Hippocampal formation (tissue), 2 donors: ENCODE measurements at places on chromosomes 6 and 20.
A peak's percentile ranks its signal among the peaks of the same experiment; 100 is the strongest.

DNA sequence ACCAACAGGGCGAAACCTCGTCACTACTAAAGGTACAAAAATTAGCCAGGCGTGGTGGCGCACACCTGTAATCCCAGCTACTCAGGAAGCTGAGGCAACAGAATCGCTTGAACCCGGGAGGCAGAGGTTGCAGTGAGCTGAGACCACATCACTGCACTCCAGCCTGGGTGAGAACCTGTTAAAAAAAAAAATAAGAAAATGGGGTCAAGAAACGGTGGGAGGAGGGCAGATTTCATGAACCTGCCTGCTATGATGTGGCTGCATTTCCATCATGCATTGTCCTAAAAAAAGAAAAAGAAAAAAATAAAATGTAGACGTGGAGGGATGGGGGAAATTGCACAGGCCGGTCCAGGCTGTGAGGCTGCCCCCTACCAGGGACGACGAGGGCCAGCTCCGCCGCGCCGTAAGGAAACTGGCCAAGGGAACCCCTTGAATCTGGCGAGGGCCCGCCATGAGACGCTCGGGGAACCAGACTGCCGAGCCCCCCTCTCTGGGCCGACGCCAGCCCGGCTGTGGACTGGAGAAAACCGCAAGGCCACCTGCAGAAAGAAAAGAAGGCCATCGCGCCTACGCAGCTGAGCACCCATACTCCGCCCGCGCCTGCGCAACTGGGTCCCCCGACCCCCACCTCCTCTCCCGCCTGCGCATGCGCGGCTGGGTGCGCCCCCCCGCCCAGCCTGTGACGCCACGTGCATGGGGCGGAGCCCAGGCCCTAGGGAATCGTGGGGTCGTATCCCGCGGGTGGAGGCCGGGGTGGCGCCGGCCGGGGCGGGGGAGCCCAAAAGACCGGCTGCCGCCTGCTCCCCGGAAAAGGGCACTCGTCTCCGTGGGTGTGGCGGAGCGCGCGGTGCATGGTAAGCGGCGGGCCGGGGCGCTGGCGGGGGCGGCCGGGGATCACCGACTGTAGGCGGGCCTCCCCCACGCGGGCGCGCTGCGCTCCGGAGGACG lies at the start of gene ENTPD6:
ENTPD6 (plus strand) TSS at position 699 of the 948 bp plus-strand sequence. CDS start 10,825 bp downstream, outside the sequence.
- peak; percentile 82 for DNase-seq

DNA sequence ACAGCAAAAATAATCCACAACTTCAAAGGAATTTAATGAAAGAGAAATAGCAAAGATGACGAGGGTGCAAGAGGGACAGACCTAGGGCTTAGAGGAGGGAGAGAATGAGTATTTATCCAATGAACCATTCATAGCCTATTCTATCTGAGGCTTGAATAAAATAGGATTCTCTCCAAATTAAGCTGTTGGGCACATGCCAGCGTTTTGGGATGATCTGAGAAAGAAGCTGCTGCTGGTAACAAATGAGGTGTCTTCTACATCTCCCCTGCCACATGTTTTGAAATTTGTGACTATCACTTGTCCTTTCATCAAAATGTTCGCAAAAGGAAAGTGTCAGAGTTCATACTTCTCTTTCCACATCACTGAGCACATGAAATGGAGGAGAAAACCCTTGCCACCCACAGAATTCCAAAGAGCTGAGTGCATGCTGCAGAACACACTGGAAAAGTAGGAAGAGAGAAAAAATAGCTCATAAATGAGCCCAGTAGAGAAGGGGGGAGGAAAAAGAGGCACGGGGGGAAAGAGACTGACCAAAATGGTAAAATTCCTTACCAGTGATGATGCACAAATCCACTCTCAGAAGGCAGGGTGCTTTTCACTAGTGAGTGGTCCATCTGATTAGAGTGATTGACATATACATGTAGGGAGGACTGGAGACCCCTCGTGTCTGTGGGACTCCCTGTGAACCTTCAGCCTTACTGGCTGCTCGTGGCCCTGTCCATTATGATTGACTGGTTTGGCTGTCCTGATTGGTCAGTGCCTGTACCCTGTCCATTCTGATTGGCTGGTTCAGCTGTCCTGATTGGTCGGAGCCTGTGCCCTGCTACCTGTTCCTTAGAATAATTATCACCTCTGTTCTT lies 180.5 kb downstream of the OGFRL1 start:
- DNase-seq = no peak

- DNase-seq = no peak
These were observed 115.2 kb downstream of the CEBPB start for GRCh38 chr20:50305636-50306477.

DNA sequence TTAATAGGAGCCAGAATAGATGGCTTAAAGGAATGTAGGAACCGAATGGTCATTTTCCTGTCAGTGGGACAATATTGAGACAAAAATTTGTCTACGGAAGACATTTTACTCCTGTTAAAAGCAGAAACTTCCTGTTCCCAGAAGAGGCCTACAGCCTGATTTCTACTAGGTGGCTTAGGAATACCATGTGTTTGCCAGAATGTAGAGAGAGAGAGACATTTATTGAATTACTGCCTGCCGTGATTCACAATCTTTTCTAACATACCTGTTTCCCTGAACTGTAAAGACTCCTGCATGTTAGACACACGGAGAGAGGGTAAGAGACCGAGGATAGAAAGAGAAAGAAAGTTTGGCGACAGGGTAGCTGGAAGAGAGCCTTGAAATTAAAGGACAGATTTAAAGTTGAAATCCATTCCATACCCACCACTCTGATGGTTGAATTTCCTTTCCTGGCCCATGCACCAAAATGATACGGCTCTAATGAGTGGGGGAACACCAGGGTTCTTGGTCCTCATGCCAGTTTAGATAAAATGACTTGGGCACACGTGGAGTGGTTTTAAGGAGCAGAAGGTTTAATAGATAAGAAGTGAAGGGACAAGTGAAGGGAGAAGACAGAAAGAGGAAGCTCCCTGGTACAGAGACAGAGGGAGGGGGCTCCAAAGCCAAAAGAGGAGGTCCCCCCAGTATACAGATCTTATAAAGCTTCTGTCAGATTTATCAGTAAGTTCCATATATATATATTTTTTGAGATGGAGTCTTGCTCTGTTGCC lies 22.5 kb downstream of the NCOA3 start:
- DNase-seq = no peak

DNA sequence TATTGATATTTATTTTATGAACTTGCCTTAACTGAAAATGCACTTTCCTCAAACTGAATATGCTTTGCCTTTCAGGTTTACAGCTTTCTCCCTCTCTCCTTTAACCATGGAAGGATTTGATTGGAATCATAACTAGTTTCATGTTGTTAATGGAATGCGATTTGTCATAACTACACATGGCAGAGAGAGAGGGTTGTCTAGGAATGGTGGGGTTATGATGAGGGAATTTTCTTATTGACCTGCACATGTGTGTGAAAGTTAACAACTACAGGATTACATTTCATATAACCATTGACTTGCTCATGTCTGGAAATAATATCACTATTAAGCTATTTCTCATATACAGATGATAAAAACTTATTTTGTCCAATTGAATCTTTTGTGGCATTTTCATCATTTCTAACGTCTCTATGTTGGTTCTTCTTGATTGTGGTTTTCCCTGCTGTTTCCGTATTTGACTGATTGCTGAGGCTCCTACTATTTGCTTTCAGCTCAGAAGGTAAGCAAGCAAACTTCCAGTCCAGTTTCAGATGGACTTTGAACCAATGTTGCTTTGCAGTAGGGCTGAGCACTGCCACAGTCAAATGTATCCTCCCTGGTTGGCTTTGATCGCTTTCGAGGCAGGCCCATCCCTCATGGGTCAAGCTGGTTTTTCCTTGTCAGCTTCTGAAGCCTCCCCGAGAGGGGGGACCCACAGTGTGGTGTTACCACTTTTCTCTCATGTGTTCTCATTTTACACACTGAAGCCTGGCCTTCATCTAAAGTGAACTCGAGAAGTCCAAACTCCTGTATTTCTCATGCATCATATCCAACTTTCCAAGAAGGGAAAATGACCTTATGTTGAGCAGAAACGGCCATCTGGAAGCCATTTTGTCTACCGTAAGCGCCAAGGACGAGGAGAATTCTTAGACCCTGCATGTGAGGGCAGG lies 7.6 kb upstream of the CCN2 start:
- no peak for DNase-seq

DNA sequence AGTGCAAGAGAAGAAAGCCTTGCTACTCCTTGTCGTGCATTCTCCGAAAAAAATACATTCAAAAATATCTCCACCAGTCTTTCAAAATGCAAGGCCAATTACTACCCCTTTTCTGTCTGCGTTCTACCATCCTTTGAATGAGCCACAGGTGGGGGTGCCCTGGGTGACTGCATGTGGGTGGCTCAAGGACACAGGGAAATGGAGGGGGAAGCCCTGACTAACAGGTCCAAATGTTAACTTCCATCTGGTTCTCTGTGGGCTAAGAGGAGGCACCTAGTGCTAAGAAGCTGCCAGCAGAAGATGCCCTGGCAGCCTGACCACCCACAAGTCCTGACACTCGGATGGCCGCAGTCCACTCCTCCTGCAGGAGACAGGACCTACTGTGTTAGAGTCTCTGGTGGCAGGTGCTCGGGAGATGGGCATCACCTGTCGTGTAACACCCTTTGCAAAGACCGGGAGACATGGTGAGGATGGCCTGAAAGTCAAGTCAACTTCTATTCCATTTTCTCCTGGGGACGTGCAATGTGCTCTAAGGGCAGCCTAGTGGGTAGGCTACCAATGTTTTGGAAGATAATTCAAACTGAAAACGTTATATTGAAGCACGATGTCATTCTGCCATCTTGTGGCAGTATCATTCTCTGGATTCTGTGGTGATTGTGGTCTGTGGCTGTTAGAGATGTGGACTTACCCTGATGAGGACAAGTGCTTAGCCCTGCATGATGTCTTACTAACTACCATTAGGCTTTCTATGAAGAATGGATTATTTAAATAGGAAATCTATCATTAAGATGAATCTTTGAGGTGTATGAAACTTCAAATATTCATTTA lies 27.4 kb upstream of the IGF2R start:
- DNase-seq = peak; percentile 55
